Inflammatory macrophage treated with lipopolysaccharide for 4 hours (primary cell): ENCODE measurements at places on chromosomes 1 and 21.

- no peak for DNase-seq
Measured at GRCh38 chr1:225469051-225469450, 41.2 kb upstream of the LBR start.

DNA sequence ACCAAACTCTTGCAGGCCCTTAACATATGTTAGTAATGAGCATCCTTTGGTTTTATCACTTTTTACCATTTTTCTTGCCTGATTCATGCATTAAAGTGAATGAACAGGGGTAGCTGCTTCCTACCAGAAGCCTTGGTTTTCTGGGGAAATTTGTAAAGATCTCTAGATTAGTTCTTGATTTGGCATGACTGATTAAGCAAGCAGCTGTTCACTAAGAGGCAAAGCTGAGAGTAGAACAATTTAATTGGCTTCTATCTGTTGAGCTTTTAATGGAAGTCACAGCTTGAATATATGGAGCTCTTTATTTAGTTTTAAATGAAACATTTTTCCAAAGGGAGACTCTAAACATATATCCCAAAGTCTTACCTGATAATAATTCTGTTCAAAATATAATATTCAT is 23.6 kb downstream of the TLCD4 start:
- no peak for DNase-seq

- DNase-seq: no peak
Measured at GRCh38 chr1:62337706-62338631, 18.7 kb upstream of the KANK4 start.

- no peak for DNase-seq
Measured at GRCh38 chr1:30900931-30901560, 7.5 kb downstream of the SDC3 start.

DNA sequence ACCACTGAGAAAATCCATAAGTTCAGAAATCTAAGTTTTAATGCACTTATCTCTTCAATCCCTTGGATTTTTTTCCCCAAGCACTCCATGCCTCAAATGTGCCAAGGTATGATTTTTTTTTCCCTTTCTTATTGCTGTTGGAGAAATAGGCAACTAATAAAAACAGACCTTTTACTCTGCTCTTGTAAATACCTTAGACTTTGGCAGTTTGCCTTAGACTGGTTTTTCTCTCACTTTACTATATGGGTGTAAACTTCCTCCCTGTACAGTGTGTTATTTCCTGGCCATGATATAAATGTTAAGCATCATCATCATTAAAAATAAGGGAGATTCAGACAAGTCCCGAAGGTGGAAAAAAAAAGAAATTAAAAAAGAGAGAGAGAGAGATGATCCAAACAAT is 65.7 kb downstream of the LRRC8C start:
- no peak for DNase-seq

DNA sequence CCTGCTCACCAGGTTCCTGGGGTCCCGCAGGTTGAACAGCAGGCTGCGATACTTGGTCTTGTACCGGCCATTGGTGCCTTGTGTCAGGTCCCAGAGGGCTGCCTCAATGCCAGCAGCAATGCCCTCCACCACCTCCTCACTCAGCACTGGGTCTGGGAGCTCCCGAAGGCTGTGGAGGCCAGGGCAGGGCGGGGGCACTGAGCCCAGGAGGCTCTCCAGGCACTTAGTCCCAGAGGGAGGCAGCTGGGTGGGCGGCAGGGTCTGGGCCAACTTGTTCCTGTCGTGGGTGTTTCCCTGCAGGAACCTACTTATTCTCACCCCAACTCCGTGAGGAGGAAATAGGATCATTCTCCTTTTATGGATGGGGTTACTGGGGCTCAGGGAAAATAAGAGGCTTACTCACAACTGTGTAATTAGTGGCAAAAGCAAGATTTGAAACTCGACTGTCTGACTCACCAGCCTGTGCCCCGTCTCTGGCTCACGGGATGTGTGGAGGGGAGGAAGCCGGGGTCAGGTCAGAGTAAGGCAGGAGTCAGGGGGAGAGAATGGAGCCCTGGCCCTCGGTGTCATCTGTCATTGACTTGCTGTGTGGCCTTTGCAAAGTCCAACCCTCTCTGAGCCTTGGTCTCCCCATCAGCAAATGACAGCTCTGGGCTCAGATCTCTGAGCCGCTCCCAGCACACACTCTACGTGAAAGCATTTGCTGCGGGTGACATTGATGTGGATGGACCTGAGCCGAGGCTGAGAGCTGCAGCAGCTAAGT is 17.2 kb downstream of the SPOCD1 start:
- DNase-seq: peak; percentile 92

DNA sequence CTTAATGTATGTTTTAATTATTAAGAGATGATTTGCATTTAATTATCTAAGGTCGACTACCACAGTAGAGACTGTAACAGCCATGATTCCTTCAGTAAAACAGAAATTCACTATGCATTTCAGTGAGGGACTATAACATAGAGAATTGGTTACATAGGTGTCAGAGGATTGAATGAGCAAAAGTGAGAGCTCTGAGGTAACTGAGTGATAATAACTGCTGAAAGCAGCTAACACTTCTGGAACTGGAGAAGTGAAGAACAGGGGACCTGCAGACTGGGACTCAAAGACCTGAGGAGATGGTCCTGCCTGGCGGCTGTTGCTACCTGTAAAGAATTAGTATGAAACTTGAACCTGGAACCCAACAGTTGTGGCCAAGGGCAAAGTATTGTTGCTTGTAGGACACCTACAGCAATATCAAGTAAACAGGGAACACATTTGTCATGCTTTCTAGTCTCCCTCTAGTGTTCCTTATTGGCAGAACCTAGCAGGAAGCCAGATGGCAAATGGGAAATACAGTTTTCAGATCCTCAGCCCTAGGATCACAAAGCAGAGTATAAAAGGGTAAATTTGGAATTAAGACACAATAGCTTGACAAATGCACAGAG is 110.6 kb downstream of the HS2ST1 start:
- peak; percentile 18 for DNase-seq

DNA sequence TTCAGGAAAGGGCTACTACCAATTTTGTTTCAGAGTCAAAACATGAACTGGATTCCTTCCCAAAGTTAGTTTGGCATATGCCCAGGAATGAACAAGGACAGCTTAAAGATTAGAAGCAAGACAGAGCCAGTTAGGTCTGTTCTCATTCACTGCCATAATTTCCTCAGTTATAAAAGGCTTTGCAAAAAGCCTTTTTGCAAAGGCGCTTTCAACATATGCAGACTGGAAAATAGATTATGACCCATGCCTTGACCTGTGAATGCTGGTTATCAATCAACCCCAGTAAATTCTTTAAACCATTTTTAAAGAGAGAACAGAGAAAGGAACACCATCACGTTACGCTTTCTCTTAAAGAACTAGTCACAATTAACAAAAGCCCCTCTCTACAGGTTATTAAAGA is 1.7 kb upstream of the FRRS1 start:
- DNase-seq: no peak

DNA sequence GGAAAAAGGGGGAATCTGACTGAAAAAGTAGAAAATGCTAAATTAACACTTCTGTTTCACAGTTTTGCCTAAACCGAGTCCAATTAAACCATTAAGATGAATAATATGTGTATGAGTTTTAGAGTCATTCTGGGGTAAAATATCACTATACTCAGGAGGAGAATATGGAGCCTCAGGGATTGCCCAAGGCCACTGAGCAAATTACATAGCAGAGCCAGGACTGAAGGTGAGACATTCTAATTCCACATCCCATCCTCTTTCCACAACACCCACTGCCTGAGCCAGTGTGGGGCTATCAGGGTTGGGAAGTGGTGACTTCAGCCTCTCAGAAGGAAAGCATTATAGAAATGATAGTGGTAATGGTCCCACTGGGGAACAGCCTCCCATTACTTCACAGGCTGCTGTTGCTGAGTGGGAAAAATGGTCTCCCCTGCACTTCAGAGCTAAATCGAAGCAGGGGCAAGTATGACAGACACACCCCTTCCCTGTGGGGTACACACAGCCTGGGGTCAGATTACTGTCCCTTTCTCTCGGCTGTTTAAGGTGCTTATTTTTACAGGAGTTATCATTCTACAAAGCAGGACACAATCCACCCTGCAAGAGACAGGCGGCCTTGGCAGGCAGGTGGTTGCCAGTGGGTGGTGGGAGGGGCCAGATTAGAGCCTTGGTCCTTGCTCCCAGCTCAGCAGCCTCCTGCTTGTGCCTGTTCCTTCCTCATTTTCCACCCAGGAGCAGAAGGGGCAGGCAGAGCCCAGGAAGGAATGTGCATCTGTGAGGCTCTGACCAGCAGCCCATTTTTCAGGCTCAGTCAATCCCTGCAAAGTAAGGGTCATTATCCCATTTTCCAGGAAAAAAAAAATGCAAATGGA is 9.5 kb upstream of the BCAR3 start:
- no peak for DNase-seq

- DNase-seq: no peak
Measured at GRCh38 chr1:5067246-5067645, 412.8 kb downstream of the AJAP1 start.

GRCh38 chr1:242522996-242523718 is 1.3 kb downstream of the PLD5 start:
- DNase-seq: no peak

DNA sequence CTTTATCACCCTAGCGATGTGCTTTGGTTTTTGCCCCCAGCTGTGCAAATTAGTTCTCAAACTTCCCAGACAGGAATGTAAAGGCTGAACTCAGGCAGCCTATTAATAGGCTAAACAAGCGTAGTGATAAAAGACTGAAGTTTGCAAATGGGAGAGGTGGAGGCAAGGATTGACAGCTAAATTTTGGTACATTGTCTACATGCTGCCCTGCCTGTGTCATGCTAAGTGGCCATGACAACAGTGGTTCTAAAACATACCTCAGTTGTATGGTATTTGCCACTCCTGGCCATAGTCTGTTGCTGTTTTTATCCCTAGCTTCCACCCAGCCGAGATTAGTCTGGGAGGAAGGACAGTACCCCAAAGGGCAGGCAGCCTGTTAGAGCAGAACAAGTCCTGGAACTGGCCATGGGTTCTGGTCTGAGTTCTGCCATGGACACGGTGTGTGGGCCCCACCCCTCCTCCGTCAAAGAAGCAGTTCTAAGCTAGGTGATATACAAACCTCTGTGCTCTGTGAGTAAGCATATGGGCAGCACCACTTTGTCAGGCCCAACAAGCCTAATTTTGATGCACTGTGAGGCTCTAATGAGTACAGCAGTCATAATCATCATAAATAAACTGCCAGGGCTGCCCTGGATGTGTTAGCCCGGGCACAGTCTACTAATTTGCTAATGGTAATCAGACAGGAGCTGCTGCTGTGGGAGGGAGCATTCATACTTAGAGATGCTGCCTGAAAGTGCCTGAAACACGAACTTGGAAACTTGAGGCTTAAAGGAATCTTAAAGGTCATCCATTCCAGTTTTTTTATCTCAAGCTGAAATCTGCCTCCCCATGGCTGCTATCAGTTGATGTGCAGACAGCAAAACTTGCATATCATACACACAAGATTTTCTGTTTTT is 177.1 kb downstream of the HHAT start:
- DNase-seq: no peak

GRCh38 chr1:233327651-233328141 is at the start of gene MAP3K21:
Gene MAP3K21, plus strand, starts transcription at chr1:233327724. Its CDS starts 305 bp downstream, at chr1:233328029.
- DNase-seq: no peak

GRCh38 chr1:204867666-204868339 is 2.9 kb upstream of the NFASC start:
- no peak for DNase-seq

DNA sequence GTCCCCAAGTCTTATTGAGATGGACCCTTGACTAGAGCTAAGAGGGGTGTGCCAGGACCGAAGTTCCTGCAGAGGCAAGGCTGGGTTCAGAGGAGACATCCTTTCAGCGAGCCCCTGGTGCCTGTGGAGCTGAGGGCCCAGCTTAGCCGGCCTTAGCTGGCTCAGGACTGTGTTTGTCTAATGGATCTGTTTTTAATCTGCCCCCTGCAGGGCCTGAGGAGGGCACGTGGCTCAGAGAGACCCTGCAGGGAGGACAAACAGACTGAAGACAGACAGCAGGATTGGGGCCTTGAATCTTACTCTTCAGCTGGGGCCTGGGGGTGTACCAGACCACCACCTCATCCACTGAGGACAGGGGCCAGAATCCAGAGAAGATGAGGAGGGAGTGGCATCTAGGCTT is 1.6 kb downstream of the CRABP2 start:
- no peak for DNase-seq

GRCh38 chr1:89050649-89051033 is 14.4 kb downstream of the GBP1 start:
- DNase-seq: no peak

GRCh38 chr1:154593390-154593789 is 14.6 kb downstream of the ADAR start:
- DNase-seq: no peak

DNA sequence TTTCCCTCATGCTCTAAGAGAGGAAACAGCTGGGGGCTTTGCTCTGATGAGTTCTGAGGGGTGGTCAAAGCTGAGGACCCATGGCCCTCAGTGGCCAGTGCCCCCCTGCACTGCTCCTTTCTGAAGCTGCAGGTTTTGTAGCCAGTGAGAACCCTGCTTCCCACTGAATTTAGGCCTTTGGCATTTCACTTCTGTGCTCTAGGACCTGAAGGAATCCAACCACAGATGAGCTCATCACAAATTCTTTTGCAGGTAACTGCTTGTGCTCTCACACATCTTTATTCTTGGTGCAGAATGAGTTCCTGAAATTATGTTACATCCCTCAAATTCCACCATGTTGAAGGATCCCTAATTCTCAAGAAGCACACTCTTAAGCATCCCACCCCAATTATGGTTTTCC is 248.7 kb upstream of the IRF2BP2 start:
- no peak for DNase-seq
